Foreskin keratinocyte (primary cell): ENCODE measurements at places on chromosomes 3 and 15. TPM values are rescaled to one million over a fixed set of nuclear protein-coding genes. Genes with fewer than 3 reads are reported as not detected.

DNA sequence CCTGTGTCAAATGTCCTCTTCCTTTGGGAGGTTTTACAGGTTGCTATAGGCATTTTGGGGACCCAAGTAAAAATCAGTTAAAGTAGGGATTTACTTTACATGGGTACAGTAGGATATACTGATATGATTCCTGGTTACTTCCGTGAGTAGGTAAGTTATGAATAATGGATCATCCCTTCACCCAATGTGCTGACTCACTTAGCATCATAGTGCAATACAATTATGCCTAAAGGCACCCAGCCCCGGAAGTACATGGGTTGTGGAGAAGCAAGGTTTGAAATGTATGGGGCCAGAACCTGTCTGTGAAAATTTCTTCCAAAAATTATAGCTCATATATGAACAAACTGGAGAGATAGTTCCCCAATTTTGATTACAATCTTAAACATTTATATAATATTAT, 64.0 kb downstream of the GLB1 start:
- DNase-seq = peak; percentile 71

Gene ARPP21
- total RNA-seq = not detected in 2 replicates

Gene DPH6
- total RNA-seq = 12.7 and 13.5 TPM in 2 replicates

- DNase-seq = no peak
These were observed 10.3 kb downstream of the MYL3 start for GRCh38 chr3:46852839-46853355.

Gene SEC61A1
- 219 and 254 TPM in 2 replicates for total RNA-seq

DNA sequence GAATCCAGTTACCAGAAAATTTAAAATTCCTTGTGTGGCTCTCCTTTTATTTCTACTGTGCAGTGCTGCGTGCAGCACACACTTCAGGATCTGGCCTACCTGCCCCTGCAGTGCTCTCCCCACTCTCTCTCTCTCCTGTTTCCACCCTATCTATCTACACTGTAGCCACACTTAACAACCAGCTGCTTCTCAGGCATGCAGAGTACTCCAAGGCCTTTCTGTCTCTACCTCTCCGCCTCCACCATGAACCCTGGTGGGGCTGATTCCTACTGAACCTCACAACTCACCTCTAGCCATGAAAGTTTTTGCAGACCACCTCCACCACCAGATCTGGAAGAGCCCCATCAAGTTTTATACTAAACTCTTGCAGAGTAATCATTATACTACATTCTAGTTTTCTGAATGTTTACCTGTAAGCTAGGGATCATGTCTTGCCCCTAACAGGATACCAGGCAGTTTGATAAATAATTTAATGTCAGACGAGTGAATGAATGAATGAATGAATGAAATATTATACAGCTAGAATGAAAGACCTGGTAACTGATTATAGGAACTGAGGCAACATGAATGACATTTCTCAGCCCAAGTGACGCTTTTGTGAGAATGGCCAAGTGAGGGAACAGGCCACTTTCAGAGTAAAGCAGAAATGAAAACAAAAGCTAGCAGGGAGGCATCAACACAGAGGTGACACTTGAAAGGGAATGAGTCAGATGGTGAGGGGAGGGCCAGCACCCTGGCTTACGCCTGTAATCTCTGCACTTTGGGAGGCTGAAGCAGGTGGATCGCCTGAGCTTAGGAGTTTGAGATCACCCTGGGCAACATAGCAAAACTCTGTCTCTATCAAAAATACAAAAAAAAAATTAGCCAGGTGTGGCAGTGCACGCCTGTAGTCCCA, 363.5 kb downstream of the FOXP1 start:
- DNase-seq = no peak

DNA sequence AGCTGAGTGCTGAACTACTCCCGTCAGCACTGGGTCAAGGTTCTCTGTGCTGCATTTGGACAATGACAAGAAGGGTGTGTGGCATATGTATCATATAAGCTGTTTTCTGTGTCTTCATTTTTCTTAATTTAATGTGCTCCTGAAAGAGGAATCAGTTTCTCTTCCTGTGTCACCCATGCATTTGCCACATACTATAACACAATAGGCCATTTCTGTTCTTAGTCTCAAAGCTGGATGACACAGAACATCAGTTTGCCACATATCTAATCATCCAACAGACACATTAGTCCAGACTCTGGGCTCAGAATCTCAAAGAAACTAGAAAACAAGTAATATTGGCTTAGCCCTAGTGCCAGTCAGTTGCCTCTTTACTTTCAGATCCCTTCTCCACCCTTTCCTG, 34.1 kb downstream of the CEP19 start:
- no peak for DNase-seq

Gene SGO1
- total RNA-seq = 13.7 and 18.9 TPM in 2 replicates

DNA sequence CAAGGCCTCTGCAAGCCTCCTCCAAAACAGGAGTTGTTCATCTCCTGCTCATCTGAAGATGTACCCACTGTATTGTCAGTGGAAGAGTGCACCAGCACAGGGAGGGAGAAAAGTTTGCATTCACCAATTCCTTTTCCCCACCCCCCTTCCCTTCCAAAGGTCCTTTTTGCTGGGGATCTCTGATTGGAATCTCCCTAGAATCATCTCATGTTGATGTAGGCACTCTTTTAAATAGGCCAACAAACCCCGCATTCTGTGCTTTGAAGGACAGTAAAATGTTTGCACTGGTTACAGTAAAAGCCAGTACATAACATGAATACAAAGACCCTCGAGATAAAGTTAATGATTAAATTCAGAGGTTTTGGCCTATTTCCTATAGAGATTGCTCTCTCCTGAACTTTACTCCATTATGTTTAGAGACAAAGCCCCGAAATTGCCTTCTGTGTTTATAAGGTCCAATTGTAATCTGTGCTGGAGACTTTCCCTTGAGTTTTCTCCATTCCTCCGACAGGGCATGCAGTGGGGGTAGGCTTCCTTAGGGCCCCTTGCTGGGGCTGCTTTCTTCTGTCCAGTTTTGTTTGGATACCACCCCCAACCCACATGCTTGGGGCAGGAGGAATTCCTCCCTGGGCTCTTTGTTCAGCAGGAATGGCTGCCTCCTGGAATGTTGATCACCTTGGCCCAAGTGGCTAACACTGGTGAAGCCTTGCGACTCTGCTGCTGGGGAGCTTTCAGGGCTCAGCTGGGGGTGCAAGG, 22.5 kb downstream of the TRIM71 start:
- DNase-seq = no peak

GRCh38 chr3:123568034-123568433, 16.8 kb downstream of the HACD2 start:
- DNase-seq = no peak

Gene ATG7
- total RNA-seq = 39.2 and 39.8 TPM in 2 replicates

DNA sequence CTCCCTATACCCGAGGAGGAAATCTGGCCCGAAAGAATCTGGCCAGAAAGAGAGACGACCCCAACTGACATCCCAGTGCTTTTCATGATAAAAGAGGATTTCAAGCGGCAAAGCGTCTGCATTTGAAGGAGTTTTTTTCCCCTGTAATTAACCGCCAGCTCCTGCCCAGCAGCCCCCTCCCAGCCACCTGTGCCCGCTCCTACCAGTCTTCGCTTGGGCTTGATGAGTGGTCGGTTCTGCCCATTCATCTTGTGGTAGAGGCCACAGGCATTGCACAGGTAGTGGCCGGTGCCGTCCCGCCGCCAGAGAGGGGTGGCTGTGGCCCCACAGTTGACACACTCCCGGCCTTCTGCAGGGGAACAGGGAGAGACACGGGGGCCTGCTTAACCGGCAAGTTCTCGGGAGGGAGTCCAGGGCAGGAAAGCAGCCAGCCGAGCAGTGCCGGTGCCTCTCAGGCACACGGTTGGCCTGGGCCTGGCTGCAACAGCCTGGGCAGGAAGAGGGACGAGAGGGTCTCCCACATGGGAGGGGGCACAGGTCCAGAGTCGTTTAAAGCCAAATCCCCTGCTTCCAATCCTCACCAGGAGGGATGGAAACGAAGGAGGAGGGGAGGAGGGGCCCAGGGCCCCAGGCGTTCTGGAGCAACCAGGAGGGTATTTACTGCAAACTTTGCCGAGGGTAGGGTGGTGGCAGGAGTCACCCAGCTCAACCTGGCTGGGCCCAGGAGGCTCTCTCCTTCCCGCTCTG, 9.2 kb downstream of the GATA2 start:
- no peak for DNase-seq

Gene SERPINI2
- not detected in 2 replicates for total RNA-seq

Gene ARHGAP31
- total RNA-seq = 4.1 and 6.9 TPM in 2 replicates

Gene GREM1
- total RNA-seq = 0.04 and 0.10 TPM in 2 replicates

Gene KCNH8
- not detected in 2 replicates for total RNA-seq

- DNase-seq = no peak
These were observed 23.3 kb upstream of the HEG1 start for GRCh38 chr3:125078951-125079674.

- DNase-seq = no peak
These were observed 37.3 kb upstream of the PDE8A start for GRCh38 chr15:84944311-84944710.

Gene GOLGA8G
- total RNA-seq = not detected in 2 replicates

- DNase-seq = no peak
These were observed 300.4 kb upstream of the RASGRP1 start for GRCh38 chr15:38864827-38865581.

GRCh38 chr3:56061279-56061626, 407.0 kb downstream of the ERC2 start:
- no peak for DNase-seq

Gene TRH
- total RNA-seq = not detected in 2 replicates

DNA sequence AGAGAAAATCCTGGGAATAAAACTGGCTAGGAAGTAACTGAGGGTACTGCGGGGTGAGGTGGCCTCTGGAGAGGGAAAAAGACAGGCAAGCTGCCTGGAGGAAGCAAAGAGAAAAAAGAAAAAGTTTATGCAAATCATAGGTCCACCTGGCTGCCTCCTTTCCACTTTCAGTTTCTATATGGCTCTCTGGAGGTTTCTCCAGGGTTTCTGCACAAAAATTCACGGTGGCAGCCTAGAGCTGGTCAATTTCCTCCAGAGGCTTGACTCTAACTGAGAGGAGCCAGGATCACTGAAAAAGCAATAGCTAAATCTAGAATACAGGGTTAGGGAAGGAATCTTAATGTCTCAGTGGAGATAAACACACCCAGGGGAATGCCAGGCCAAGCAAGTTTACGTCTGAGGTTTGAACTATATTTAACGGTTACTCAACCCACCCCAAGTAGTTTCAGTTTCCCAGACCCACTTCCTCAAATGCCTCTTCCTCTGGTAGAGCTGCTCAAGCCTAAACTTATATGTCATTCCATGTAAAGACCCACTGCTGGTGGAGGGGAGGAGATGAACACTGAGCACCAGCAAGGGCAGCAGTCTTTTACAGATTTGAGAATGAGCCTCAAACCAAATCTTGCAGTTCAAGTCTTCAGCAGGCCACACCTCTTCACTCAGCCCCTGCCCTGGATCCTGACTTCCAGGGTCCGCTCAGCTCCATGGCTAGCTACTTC, 5.7 kb downstream of the LYSMD2 start:
- peak; percentile 53 for DNase-seq

- DNase-seq = peak; percentile 58
These were observed 93.7 kb downstream of the FRMD4B start for GRCh38 chr3:69292185-69292584.

Gene RPL29
- total RNA-seq = 1,319 and 1,629 TPM in 2 replicates

DNA sequence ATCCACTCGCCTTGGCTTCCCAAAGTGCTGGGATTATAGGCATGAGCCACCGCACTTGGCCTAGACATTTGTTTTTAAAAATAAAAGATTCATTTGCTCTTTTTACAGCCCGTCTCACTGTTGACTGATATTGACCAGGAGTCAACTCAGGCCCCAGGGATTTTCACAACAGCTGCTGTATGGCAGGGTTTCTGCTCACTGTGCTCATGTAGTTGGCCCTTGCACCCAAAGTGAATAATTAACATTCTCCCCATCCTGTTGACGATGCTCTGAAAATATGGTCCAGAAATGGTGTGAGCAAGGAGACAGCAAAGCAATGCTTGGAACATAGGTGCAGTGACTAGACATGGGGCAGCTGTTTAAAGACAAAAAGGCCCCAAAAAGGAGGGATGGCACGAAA, 2.9 kb upstream of the CCR5 start:
- DNase-seq = no peak

GRCh38 chr15:27482287-27482686, 511.3 kb downstream of the GABRG3 start:
- DNase-seq = no peak

DNA sequence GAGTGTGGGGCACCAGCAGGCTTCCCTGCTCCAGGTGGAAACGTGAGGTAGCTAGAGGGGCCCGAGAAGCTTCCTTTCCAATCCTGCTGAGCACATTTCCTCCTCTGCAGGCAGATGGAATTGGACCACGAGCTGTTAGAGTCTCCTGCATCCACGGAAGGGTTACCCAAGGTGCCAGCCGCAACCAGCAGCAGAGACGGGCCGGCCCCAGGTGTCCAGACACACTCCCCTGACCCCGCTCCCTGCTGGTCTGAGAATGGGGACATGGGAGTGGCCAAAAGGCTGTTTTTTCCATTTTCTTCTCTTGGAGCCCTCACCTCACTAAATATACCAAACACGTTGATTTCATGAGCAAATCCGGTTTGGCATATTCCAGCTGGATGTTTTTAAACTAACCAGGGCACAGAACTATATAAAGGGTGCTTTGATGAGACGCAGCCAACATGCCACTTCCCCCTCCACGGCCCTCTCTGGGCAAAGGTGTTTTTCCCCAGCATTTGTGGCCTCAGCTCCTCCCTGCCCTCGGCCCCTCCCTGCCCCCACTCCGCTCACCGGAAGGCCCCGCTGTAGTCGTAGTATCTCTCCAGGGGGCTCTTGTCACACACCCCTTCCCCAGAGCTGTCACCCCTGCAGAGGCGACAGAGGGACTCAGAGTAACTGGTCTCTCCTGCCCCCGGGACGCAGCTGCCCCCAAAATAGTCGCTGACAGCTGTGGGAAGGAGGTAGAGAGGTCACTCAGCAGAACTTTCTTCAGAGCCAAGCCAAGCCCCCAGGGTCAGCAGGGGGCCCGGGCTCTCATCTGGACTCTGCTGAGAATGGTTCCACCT, 7.0 kb downstream of the MELTF start:
- DNase-seq = no peak

Gene GABPB1
- total RNA-seq = 23.7 and 26.1 TPM in 2 replicates

Gene FAM3D
- total RNA-seq = not detected in 2 replicates

Gene ABI3BP
- total RNA-seq = 2.0 and 2.7 TPM in 2 replicates

Gene PLSCR2
- total RNA-seq = not detected in 2 replicates

GRCh38 chr15:81011593-81011992, 10.9 kb downstream of the TLNRD1 start:
- DNase-seq = no peak

GRCh38 chr3:114058646-114059045, 2.1 kb downstream of the QTRT2 start:
- no peak for DNase-seq

GRCh38 chr15:101123222-101123910, 128.5 kb downstream of the CHSY1 start:
- no peak for DNase-seq

Gene LINGO1
- 0.07 TPM in 1 of 2 replicates, not detected in the other for total RNA-seq

Gene NAALADL2
- 0.28 and 0.68 TPM in 2 replicates for total RNA-seq

Gene NRROS
- total RNA-seq = 0.03 and 0.11 TPM in 2 replicates

Gene SKOR1
- not detected in 2 replicates for total RNA-seq

- no peak for DNase-seq
These were observed 46.1 kb downstream of the MBNL1 start for GRCh38 chr3:152314677-152315353.
